Brain (organoid and tissue), 16 donors: ENCODE measurements at places on chromosomes 13 and 19. TPM values are rescaled to one million over a fixed set of nuclear protein-coding genes. Genes with fewer than 3 reads are reported as not detected.
A peak's percentile ranks its signal among the peaks of the same experiment; 100 is the strongest.

- peak; percentile 98 for DNase-seq
Measured at GRCh38 chr19:11355160-11356073, at the start of gene PLPPR2. PLPPR2 (plus strand) TSS chr19:11355432; CDS start chr19:11357674, 2,242 bp downstream.

DNA sequence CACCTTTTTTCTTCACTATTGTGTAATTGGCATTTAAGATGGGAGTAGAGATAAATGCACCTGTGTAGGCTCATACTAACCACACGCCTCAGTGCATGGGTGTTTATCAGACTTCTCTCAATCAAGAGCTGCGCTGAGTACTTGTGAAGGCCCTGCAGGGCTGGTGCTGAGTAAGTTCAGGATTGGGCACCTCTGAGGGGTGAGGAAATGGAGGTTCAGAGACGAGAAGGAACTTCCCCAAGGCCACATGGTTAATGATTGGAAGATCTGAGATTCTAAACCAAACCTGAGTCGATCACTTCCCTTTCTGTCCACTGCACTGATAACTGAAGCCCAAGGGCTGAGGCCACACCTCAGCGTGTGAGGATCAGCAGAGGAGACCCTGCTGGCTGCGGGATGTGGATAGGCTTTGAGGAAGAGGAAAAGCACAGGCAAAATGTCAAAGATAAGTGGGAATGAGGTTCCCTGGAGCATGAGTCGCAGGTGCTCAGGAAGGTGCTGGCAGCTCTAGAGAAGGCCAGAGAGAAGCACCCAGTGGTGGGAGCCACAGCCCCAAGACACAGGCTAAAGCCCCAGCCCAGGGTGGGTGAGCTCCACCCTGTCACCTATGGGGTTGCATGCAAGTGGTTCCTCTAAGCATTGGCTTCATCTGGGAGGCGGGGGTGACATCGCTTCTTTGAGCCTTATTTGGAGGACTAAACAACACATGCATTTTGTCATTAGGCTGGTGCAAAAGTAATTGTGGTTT, 32.3 kb upstream of the GJB6 start:
- no peak for DNase-seq

GRCh38 chr19:46239193-46240024, 9.9 kb downstream of the IGFL1 start:
- DNase-seq: no peak

- DNase-seq: no peak
Measured at GRCh38 chr13:60379837-60380565, 17.0 kb upstream of the TDRD3 start.

CEACAM20 gene
- polyA plus RNA-seq: not detected
